Globus pallidus (tissue), 1 donor: ENCODE measurements at places on chromosomes 4 and X.
A peak's percentile ranks its signal among the peaks of the same experiment; 100 is the strongest.

GRCh38 chrX:7706032-7706431 is 136.9 kb upstream of the VCX start:
- DNase-seq, result no peak

DNA sequence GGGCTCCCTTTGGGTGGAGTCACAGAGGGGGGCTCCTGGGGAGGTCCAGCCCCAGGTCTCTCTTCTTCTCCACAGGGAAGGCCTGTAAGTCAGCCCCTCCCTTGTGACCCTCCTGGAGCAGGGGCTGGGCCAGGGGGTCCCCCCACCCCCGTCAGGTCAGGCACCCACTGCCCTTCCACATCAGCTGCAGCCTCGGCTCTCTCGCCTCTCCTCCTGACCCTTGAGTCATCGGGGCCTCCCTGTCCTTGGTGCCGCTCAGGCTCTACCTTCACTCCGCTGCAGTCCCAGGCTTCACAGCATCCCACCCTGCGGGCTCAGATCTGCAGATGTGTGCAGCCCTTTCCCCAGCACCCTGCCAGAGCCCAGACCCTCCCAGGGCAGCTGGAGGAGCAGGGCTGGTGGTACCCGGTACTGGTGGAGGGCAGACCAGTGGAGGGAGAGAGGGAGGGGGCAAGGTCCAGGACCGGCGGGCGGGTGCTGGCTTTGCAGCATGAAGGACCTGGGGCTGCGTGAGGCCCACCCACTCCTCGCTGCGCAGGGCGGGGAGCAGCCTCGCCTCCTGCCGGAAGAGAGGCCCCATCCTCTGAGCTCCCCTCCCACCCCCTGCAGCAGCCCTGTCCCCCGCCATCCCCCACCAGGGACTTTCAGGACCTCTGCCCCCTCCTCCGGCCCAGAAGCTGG is 117.1 kb downstream of the FAM53A start:
- no peak for DNase-seq

DNA sequence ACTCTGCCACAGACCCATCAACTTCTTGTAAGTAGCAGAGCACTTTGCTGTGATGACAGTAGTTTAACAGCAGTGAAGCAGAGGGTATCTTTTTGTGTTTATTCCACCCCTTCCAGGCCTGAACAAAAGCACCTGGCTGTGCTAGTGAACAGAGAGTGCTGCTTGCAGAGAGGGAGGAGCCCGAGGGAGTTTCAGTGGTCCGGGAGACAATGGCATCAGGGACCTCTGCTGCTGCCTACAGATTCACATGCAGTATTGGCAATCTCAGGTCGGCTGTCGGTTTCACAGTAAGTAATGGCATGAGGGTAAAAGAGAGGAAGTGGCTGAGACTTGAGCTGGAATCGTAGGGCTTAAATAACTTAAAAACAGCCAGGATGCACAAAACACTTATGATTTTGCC is 755.8 kb downstream of the RPA4 start:
- no peak for DNase-seq

DNA sequence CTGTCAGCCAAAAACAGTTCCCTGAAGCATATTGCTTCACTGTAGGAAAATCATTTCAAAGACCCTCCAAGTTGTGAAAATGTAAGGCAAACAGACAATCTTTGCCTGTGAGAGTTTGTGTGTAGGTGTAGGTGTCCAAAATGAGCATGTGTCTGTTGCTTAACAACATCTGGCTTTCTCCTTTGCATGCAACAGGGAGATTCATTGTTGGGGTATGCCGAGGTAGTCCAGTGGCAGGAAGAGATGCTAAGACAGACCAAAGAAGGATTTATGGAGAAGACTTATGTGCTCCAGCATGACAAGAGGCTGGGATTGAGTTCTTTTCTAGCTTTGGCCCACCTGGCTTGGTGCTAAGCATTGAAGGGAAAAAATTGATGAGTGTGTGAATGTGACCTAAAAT is 29.8 kb upstream of the SMAD1 start:
- no peak for DNase-seq

GRCh38 chrX:37986893-37987292 is 19.5 kb upstream of the SYTL5 start:
- no peak for DNase-seq

GRCh38 chr4:80507507-80507906 is 172.0 kb downstream of the CFAP299 start:
- DNase-seq, result no peak

- DNase-seq, result no peak
Measured at GRCh38 chr4:120080533-120080932, 13.9 kb upstream of the MAD2L1 start.

- peak; percentile 100 for DNase-seq
Measured at GRCh38 chr4:86593688-86594558, at the start of gene PTPN13. TSS of gene PTPN13 (plus strand) at chr4:86594315. CDS start at chr4:86635257, 40,942 bp downstream.

- DNase-seq, result no peak
Measured at GRCh38 chr4:141229408-141230101, 8.9 kb downstream of the ZNF330 start.

GRCh38 chr4:39614487-39615162 is 24.0 kb downstream of the SMIM14 start:
- no peak for DNase-seq

- no peak for DNase-seq
Measured at GRCh38 chrX:69073721-69074120, 91.5 kb downstream of the PJA1 start.

DNA sequence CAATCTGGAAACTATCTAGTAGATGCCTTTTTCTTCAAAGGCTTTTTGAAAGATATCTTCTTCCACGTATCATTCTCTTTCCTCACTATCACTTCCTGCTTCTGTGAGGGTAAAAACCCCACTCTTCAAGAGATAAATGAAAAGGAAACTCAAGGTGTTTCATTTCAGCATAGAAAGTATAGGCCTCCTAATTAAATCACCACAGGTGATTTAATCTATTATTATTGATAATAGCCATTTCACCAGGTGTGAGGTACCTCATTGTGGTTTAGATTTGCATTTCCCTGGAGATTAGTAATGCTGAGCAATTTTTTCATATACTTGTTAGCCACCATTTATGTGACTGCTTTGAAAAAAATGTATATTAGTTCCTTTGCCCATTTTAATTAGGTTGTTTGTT is 92.0 kb upstream of the EMCN start:
- no peak for DNase-seq

DNA sequence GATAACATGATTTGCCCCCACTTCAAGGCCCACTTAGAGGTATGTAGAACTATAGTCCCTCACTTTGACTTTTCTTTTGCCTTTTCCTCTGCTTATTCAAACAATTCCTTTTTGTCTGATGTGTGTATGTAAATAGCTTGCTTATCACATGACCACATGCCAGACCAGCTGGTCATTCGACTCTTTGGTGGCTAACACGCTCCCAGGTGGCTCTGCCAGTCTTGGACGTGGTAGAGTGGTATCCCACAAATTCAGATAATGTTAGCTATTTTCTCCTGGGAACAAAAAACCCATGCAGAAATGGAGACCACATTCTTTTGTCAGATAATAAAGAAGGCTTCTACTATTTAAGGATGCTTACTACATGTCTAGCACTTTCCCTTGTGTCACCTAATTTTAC is 47.9 kb downstream of the ARHGAP24 start:
- no peak for DNase-seq

GRCh38 chr4:157226601-157227000 is 6.1 kb downstream of the GRIA2 start:
- peak; percentile 31 for DNase-seq

DNA sequence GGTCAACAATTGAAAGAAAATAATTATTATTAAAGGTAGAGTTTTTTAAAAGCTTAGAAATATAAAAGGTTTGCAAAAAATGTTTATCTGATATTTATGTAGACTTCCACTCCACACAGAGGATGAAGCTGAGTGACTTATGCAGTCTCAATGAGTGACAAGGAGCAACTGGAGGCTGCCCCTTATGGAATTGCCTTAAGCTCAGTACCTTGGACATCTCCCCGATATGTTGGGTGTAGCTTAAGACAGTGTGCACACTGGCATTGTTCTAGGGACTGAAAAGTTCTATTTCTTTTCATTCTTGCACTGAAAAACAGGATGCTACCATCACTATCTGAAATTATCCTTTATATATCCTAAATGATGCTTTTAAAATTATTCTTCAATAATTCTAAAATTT is 292.1 kb downstream of the PRDM5 start:
- DNase-seq, result no peak

GRCh38 chrX:10653302-10653701 is 32.9 kb upstream of the MID1 start:
- no peak for DNase-seq

DNA sequence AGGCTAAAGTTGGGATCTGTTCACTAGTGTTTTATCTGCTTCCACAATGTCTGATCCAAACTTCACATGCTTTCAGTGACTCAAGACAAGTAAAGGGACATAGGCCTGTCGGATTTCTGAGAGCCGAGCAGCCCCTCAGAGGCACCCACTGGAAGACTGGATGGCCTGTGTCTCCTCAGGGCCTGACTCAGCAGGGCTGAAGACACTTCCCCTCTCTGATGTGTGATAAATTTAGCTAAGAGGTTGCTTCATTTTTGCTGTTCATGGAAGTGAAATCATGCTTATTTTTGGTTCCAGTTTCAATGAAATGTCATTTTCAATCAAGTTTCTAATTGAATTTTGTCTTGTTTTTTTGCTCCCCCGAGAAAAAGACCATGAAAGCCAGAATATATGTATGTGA is 93.7 kb downstream of the MXRA5 start:
- peak; percentile 19 for DNase-seq

- DNase-seq, result no peak
Measured at GRCh38 chr4:76209881-76210280, 3.7 kb downstream of the SCARB2 start.

GRCh38 chr4:6886886-6887285 is 22.7 kb upstream of the TBC1D14 start:
- DNase-seq, result no peak

- no peak for DNase-seq
Measured at GRCh38 chr4:173482330-173482931, 47.6 kb downstream of the HAND2 start.

DNA sequence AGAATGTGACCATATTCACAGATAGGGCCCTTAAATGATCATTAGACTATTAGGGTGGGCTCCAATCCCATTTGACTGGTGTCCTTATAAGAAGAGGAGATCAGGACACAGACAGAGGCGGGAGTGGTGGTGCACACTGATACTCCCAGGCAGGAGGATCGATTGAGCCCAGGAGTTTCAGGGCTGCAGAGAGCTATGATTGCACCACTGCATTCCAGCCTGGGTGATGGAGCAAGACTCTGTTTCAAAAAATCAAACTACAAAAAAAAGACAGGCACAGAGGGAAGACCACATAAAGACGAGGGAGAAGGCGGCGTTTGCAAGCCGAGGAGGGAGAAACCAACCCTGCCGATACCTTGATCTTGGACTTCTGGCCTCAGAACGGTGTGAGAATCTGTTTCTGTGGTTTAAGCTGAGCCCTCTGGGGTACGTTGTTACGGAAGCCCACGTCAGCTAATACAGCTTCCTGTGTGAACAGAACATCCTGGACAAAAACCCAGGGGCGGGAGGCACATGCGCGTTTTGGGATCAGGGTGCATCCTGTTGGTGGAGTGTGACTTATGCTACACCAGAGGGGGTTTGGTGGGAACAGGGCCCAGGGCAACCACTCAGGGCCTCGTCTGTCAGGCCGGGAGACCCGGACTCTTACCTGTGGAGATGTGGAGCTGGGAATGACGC is 211.8 kb upstream of the PSAPL1 start:
- no peak for DNase-seq

DNA sequence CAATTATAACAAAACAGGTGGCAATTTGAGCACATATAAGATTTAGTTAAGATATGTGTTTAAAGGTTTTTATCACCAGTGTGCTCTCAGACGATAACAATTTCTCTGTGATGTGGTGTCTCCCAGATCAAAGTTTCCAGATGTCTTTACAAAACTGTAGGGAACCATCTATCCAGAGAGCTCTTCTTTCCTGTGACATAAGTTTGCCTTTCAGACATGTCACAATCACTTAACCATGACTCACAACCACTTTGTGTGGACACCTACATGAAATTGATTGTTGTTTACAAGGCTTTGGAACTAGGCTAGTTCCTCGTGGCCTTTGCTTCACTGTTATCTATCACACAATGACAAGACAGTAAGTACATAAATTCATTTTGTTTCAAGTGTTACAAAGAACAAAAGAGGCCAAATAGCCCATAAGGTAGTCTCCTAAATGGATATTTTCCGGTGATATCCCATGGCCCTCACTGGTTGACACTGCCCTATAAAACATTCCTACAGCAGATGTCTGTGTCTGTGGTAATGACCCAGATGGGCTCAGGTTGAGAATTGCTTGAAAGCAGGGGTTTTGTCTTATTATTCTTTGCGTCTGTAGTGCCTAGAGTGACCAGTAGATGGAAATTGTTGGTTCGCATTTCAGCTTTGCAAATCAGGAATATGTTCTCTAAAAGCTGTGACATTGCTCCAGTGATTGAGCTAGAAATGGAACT is 297.8 kb upstream of the FAM241A start:
- no peak for DNase-seq

DNA sequence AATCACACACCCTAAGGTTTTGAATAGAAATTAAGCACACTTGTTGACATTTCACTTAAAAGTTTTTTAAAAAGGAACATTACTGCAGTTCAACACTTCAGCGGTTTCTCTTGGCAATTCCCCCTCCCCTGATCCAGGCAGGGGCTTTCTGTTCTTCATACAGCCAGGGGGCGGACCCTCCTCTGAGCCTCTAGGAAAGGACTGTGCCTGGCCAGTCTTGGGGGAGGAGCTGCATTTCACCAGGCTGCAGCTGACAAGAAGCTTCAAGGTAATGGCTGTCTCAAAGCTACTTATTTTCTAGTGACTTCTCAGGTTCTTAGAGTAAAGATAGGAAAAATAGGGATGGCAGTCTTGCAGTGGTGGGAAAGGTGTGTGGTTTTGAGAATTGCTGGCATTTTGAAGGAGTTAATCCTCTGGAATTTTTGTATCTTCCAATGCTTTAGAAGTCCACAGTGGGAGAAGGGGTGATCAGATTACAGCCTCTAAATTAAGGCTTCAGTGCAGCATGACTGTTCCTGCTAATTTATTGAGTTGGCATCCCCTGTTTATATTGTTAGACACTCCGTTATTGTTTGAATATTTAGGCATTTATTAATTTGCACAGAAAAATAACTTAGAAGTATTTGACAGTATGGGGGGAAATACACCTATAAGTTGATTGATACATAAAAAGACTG is 33.5 kb downstream of the PWWP3B start:
- DNase-seq, result no peak

GRCh38 chrX:103175944-103176753 is 38.8 kb upstream of the BEX4 start:
- peak; percentile 43 for DNase-seq
